ENCODE measurements at places on chromosomes 11 and 22.

GRCh38 chr22:37370306-37370979 is 56.8 kb downstream of the ELFN2 start:
- no peak for DNase-seq

GRCh38 chr11:2393941-2394817 is 6.4 kb upstream of the TSSC4 start:
- no peak for DNase-seq

GRCh38 chr22:22939588-22940368 is 52.2 kb downstream of the IGLL5 start:
- DNase-seq, result no peak

DNA sequence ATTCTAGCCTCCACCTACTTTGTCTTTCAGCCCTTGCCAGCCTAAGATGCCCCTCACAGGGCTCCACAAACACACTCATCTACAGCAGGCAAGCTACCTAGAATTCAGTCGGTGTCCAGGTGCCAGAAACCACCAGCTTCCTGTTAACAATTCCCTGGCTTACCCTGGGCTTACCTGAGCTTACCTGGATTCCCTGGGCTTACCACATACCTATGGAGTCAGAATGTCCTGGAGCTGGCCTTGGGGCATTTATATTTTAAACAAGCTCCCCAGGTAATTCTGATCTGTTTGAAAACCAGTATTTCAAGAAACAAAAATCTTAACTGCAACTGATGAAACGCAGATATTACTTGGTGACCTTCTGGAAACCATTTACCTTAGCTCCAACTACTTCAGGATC is 123.6 kb downstream of the SLC1A2 start:
- no peak for DNase-seq

DNA sequence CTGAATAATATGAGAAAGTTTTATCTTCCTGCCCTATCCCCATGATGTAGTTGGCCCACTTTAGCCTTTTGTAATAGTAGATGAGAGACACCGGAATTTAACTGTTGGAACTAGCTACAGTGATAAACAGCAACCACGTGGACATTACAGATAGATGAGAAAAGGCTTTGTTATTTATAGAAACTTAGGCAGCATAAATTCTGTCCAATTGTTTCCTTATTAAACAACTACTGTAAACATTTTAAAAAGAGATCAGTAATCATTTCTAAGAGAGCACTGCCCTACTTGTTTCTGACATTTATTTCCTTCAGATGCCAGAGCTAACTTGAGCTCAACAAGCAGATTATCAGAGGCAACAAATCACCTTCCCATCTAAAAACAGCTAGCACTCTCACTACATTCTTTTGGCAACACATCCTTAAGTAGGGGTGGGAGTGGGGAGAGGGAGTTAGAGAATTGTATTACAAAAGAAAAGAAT is 63.1 kb downstream of the SOX6 start:
- DNase-seq, result no peak

DNA sequence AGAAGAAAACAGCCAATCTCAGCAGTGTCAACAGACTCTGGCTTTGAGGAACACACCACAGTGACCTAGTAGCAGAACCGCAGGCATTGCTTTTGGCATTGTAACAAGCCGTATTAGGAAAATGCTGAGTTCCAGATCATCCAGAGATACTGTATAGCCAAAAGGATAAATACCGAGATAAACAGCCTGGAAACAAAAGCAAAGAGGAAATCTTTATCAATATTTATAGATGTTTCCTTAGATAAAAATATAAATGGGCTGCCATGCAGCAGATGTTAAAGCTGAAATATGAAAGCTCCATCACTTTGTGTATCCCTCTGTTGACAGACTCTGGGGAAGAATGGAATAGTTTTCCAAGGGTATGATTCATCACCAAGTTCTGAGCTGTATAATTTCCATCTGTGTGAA is 98.9 kb upstream of the TP53AIP1 start:
- DNase-seq, result no peak

DNA sequence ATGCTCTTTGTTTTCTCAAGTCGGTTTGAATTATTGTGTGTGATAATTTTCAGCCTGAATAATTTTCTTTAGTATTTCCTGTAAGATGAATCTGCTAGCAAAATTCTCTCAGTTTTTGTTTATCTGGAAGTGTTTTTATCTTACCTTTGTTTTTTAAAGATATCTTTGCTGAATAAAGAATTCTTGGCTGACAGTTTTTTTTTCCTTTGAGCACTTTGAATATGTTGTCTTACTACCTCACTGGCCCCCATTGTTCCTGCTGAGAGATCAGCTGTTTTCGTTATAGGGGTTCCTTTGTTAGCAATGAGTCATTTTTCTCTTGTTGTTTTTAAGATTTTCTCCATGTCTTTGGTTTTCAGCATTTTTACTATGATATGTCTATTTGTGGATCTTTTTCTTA is 63.0 kb downstream of the HORMAD2 start:
- DNase-seq, result no peak

- no peak for DNase-seq
These were observed 30.4 kb downstream of the DUSP8 start for GRCh38 chr11:1541474-1542204.

DNA sequence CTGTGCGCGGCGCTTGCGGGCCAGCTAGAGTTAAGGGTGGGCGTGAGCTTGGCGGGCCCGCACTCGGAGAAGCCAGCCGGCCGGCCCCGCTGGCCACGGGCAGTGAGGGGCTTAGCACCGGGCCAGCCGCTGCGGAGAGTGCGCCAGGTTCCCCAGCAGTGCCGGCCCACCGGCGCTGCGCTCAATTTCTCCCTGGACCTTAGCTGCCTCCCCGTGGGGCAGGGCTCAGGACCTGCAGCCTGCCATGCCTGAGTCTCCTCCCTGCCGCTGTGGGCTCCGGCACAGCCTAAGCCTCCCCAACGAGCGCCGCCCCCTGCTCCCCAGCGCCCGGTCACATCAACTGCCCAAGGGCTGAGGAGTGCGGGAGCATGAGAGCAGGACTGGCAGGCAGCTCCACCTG is 5.2 kb upstream of the PES1 start:
- DNase-seq, result no peak

- DNase-seq, result no peak
These were observed 36.7 kb downstream of the NCAM1 start for GRCh38 chr11:112997857-112998466.

DNA sequence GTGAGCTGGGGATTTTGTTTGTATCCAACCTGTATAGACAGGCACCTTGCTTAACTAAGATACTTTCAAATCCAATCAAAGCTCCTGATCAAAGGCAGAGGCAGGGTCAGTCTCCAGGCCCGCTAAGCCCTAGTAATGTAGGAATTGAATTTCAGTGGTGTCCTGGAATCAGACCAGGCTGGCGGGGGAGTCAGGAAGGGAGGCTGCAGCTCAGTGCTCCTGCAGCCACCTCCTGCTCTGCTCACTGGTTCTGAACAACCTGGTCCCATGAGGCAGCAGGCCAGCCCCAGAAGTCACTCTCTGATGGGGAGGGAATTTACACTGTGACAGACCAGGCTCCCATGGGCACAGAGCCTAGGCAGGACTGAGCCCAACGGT is 38.5 kb upstream of the GALNT18 start:
- DNase-seq, result no peak

- DNase-seq, result no peak
These were observed 116.6 kb downstream of the GALNT18 start for GRCh38 chr11:11505190-11505589.

GRCh38 chr11:73416786-73417185 is 40.6 kb downstream of the RELT start:
- no peak for DNase-seq

GRCh38 chr11:86551288-86552092 is 120.9 kb downstream of the ME3 start:
- no peak for DNase-seq

DNA sequence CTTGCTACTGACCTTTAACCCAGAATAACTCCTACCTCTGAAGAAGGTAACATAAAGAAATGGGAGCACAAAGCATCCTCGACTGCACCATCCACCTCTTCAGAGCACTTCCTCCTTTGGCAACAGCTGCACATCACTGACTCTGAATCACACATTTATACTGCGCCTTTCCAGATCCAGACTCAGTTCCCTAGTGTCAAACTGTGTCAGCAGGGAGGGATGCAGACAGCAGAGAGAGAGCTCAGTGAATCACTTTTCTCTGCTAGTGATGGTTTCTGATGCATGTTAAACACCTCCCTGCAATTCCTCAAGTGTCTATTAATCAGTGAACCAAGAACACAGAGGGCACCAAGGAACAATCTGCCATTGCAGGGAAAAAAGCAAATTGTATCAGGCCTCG is 118.9 kb downstream of the PLEKHA7 start:
- no peak for DNase-seq

DNA sequence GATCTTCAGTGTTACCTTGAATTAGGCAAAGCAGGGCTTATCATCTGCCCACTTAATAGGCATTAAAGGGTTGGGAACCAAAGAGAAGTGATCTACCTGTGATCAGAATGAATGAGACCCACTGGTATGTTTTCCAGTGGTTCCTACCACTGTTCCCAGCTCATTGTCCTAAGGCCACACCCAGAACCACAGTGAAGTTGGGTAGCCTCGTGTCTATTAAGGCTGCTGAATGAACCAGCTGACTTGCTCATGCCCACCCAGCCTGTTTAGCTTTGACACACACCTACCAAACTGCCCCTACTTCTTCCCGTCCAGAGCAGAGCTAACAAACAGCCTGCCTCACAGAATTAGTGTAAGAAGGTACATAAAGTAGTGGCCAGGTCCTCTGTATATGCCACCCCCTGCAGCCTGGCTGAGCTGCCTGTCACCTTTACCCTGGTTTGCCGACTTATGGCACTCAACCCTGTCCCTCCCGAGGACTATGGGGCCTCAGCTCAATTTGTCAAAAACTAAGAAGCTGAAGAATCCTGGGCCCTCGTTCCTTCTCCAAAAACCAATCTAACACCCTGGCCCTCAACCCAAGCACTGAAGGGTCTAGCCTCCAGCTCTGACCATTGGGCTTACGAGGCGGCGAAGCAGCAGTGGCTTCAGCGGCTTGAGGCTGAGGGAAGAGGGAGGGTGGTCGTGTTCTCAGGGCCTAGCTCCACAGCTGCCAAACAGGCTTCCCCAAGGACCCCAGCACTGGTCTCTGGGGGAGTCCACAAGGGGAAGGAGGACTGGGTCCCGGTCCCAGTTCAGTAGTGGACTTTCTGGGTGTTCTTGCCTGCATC is 9.8 kb downstream of the UCP2 start:
- DNase-seq, result no peak

GRCh38 chr22:45201678-45202332 is 38.1 kb downstream of the NUP50 start:
- no peak for DNase-seq

- DNase-seq, result no peak
These were observed 58.0 kb upstream of the MTNR1B start for GRCh38 chr11:92911478-92911877.

- no peak for DNase-seq
These were observed 44.8 kb downstream of the ENDOD1 start for GRCh38 chr11:95134491-95134890.

GRCh38 chr11:45933131-45933831 is 10.8 kb downstream of the LARGE2 start:
- no peak for DNase-seq

GRCh38 chr11:131658952-131659351 is 288.5 kb downstream of the NTM start:
- DNase-seq, result no peak

- DNase-seq, result no peak
These were observed 25.4 kb downstream of the MMP20 start for GRCh38 chr11:102599642-102600261.

GRCh38 chr11:79033833-79034232 is 407.0 kb downstream of the TENM4 start:
- no peak for DNase-seq

DNA sequence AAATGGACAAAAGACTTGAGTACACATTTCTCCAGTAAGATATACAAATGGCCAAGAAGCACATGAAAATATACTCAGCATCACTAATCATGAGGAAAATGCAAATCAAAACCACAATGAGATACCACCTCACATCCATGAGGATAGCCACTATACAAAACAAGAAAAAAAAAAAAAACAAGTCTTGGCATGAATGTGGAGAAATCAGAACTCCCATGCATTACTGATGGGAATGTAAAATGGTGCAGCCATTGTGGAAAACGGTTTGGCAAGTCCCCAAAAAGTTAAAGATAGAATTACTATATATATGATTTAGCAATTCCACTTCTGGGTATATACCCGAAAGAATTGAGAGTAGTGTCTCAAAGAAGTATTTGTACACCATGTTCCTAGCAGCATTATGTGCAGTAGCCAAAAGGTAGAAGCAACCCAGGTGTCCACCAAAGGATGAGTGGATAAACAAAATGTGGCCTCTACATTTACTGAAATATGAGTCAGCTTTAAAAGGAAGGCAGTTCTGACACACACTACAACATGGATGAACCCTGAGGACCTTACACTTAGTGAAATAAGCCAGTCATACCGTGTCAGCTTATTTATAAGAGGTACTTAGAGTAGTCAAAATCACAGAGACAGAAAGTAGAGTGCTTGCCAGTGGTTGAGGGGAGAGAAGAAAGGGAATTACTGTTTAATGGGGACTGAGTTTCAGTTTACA is 146.3 kb downstream of the WNT7B start:
- no peak for DNase-seq

DNA sequence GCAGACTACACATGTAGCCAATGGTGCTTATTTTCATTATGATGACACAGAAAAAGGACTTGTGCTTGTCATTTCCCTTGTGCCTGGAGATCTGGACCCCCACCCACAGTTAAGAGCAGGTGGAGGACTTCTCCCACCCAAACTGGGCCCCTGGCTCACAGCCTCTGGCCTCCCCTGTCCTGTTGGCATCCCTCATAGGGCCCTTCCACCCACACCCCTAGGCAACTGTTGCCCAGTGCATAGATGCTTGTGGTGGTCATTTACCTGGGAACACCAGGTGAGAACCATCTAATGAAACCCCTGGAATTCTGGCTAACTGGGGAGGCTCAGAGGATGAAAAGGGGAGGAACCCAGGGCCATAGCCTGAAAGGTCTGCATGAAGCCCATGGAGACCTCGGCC is 355.9 kb downstream of the BUD13 start:
- DNase-seq, result no peak

- no peak for DNase-seq
These were observed 96.1 kb downstream of the FDX1 start for GRCh38 chr11:110525883-110526282.

DNA sequence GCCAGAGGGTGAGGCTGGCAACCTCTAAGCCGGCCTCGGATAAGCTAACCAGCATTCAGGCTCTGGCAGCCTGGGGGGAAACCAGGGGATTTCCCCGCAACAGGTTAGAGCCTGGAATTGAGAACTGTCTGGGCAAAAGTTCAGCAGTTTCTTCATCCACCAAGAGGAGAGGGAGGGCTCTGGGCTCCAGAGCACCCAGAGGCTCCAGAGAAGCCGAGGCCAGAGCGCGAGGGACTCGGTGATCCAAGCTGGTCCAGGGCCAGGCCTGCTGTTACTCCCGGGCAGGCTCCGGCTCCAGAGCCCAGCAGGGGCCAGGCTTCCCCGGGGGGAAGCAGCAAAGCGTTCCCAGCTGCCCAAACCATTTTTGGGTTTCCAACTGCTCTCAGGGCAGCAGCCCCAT is 13.3 kb upstream of the SH3BP1 start:
- DNase-seq, result no peak
